Osteoblast (primary cell): ENCODE measurements at places on chromosomes 11 and 22. TPM values are rescaled to one million over a fixed set of nuclear protein-coding genes. Genes with fewer than 3 reads are reported as not detected.

KLHL35 gene
- 2.4 and 4.3 TPM in 2 replicates for total RNA-seq

- no peaks in the 10 kb centered on the region for H3K36me3 ChIP-seq
- peaks cover 11% of the 10 kb centered on the region for H3K27me3 ChIP-seq
- H3K27ac ChIP-seq = no peak overlapping the region
- H3K4me1 ChIP-seq = peaks cover 30% of the 10 kb centered on the region
These were observed 68.3 kb upstream of the CTSC start for GRCh38 chr11:88405853-88406252.

DNA sequence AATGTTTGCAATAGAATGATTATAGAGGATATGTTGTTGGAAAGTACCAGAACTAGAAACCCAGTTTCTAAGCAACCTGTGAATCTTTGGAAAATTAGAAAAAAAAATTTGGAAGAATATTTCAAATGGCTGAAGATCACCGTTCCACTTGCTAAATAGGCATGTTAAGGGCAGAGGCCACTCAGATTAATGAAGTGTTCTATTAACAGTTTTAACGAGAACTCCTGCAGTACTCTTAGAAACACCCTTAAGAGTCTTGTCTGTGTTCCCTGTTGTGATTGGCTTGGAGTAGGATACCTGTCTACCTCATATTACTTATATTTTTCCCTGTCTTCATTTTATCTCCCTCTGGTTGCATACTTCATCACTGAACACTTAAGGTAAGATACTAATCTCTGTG is 4.6 kb downstream of the C11orf54 start:
- no peaks in the 10 kb centered on the region for H3K27me3 ChIP-seq
- no peak overlapping the region for H3K27ac ChIP-seq
- peaks cover 5% of the 10 kb centered on the region for H3K4me1 ChIP-seq

DNA sequence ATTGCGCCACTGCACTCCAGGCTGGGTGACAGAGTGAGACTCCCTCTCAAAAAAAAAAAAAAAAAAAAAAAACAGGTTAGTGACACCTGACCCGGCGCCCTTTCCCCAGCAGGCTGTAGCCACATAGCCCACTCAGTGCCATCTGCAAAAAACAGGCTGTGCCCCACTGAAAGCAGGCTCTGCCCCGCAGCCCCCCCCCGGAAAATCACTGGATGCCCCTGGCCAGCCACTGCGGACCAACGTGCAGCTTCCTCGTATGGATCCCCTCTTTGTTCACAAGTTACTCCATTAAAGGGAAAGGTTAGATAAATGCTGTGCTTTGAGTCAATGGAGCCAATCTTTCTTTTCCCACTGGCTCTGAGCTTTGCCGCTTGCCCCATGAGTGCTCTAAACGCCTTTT is 660.3 kb downstream of the TBC1D22A start:
- no peaks in the 10 kb centered on the region for H3K27me3 ChIP-seq
- H3K27ac ChIP-seq = no peak overlapping the region
- H3K4me1 ChIP-seq = no peaks in the 10 kb centered on the region
- no peaks in the 10 kb centered on the region for H3K36me3 ChIP-seq
- no peak overlapping the region for H3K4me3 ChIP-seq
- DNase-seq = no peak
